ENCODE measurements at places on chromosomes 11 and 22. TPM values are rescaled to one million over a fixed set of nuclear protein-coding genes. Genes with fewer than 3 reads are reported as not detected.
A peak's percentile ranks its signal among the peaks of the same experiment; 100 is the strongest.

Gene FAT3
- total RNA-seq: 19.1 TPM

Gene OR52A1
- total RNA-seq: 0.09 TPM

Gene NAALAD2
- total RNA-seq: 1.8 TPM

Gene ALDH3B2
- not detected for total RNA-seq

Gene OR51B4
- total RNA-seq: not detected

Gene LSP1
- total RNA-seq: not detected

Gene MS4A7
- total RNA-seq: not detected

DNA sequence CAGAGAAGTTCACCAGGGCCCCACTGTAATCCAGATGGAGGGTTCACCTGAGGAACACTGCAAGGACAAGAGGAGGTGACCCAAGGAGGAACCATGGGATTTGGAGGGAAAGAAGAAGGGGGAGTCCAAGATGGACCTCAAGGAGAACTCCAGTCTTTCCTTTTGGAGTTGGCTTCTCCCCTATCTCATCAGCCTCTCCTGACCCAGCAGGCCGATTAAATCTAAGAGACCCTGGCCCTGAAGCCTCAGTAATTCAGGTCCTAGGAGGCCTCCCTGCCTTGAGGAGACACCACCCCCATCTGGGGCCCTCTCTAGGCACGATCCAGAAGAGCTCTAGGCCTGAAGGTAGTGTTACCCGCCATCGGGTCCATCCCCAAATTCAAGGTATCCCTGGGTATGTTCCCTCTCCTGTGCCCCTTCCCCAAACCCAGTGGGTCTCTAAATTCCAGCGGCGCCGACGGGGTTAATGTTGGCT lies 15.1 kb upstream of the DGKZ start:
- H3K4me1 ChIP-seq: peaks cover 3% of the 10 kb centered on the region
- H3K4me3 ChIP-seq: peak overlapping the region; percentile 66
- no peak for DNase-seq
- H3K27me3 ChIP-seq: peaks cover 22% of the 10 kb centered on the region
- H3K27ac ChIP-seq: no peak overlapping the region

DNA sequence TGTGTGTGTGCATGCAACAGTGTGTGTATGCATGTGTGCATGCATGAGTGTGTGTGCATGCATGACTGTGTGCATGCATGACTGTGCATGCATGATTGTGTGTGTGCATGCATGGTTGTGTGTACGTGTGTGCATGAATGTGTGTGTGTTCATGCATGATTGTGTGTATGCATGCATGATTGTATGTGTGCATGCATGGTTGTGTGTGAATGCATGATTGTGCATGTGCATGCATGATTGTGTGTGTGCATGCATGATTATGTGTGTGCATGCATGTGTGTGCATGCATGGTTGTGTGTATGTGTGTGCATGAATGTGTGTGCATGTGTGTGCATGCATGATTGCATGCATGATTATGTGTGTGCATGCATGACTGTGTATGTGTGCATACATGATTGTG lies 1052.0 kb downstream of the TBC1D22A start:
- no peaks in the 10 kb centered on the region for H3K27me3 ChIP-seq
- H3K36me3 ChIP-seq: 0 out of 2 replicates have a peak, but pooled peaks cover 3% of the 10 kb centered on the region
- no peak for DNase-seq
- H3K27ac ChIP-seq: no peak overlapping the region

DNA sequence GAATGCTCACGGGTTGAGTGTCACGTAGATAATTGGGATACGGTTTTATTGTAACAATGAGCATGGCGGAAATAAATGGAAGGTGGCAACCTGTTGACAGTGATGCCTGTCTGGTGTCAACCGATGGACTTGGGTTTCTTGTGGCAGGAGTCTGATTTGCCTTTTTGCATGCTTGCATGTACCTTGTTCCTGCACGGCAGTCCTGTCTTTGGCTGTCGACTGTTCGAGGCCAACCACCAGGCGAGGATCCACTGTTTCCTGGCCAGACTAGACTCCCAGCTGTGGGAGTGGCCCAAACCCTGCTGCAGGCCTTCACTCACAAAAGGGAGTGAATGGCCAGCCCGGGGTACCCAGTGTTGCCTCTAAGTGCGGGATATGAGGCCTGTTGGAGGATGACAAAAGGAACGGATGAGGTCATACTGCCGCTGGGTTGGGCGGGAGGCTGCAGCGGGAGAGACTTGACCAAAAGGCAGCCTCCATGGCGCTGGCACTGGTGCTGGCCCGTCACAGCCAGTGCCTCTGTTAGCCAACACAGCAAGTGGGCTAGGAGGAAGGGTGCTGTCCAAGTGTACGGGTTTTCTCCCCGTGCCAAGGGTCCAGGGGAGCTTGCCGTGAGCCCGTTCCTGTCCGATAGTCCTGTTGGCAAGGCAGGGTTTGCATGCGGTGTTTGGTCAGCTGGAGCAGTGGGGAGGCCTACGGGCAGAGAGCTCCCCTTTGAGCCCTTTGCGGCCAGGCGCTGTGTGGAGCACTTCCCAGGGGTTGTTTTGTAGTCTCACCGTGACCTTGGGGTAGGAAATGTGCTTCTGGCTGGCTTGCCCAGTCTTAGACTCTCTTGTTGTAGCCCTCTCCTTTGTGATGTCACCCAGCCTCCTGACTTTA lies 974 bp downstream of the DGCR8 start:
- H3K4me3 ChIP-seq: peak overlapping the region; percentile 92
- peaks cover 2% of the 10 kb centered on the region for H3K4me1 ChIP-seq
- H3K36me3 ChIP-seq: peaks cover 11% of the 10 kb centered on the region
- H3K27ac ChIP-seq: peak overlapping the region; percentile 70
- DNase-seq: peak; percentile 56

- no peak overlapping the region for H3K4me3 ChIP-seq
- no peak overlapping the region for H3K27ac ChIP-seq
- H3K27me3 ChIP-seq: no peaks in the 10 kb centered on the region
Observed at GRCh38 chr11:4851033-4851432, 2.0 kb upstream of the OR51S1 start.

GRCh38 chr22:50700387-50701075 lies 27.9 kb downstream of the SHANK3 start:
- no peaks in the 10 kb centered on the region for H3K4me1 ChIP-seq
- H3K4me3 ChIP-seq: no peak overlapping the region
- H3K27ac ChIP-seq: no peak overlapping the region
- DNase-seq: no peak
- peaks cover 4% of the 10 kb centered on the region for H3K36me3 ChIP-seq

- H3K27ac ChIP-seq: no peak overlapping the region
- no peaks in the 10 kb centered on the region for H3K36me3 ChIP-seq
- H3K4me3 ChIP-seq: no peak overlapping the region
- H3K27me3 ChIP-seq: no peaks in the 10 kb centered on the region
- no peak for DNase-seq
Observed at GRCh38 chr11:43963279-43963620, 20.8 kb downstream of the C11orf96 start.

DNA sequence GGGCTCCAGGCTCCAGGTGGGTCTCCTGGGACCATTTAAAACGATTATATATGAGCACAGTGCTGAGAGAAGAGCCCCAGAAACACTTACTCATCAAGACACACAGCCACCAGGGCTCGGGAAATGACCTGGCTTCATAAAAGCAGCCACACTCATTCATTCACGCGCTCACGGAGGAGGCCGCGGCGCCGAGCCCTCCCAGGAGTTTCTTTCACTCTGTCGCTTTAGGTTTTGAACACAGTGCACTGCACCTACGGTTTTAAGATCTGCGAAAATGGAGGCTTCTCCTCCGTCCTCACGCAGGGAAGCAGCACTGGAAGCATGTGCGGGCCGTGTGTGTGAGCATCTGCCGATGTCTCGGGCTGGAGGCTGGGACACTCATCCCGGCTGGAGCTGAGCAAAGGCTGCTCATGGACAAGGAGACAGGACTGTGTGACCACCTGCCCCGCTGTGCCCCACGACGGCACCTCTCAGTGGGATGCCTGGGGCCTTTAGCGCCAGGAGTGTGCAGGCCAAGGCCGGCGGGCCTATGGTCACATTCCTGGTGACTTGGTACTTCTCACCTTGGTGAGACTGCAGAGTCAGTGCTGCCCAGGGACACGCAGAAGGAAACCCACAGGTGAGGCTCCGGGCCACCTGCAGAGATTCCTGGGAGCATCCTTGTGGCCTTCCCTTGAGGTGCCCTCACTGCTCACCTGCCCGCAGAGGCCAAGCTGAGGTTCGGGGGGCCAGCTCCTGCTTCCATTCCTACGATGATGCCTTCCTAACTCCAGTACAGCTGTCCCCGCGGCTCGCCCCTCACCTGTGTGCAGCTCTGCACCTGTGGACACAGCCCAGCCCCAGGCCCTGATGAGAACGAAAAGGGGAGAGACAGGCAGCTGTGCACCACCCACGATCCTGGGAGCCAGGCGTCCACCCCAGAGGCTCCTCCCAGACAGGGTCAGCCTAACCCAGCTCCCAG lies 872.0 kb downstream of the BRD1 start:
- DNase-seq: peak; percentile 14
- no peaks in the 10 kb centered on the region for H3K36me3 ChIP-seq
- H3K4me1 ChIP-seq: no peaks in the 10 kb centered on the region
- no peak overlapping the region for H3K27ac ChIP-seq
- H3K27me3 ChIP-seq: no peaks in the 10 kb centered on the region

GRCh38 chr11:13261591-13262061 lies 16.0 kb upstream of the BMAL1 start:
- H3K4me1 ChIP-seq: peaks cover 10% of the 10 kb centered on the region
- H3K27me3 ChIP-seq: no peaks in the 10 kb centered on the region
- H3K27ac ChIP-seq: no peak overlapping the region
- no peaks in the 10 kb centered on the region for H3K36me3 ChIP-seq
- no peak for DNase-seq
- H3K4me3 ChIP-seq: no peak overlapping the region

GRCh38 chr11:9680028-9680427 lies 16.2 kb downstream of the SWAP70 start:
- H3K4me1 ChIP-seq: peaks cover 3% of the 10 kb centered on the region
- no peak for DNase-seq
- H3K4me3 ChIP-seq: no peak overlapping the region
- 0 out of 2 replicates have a peak, but pooled peaks cover 8% of the 10 kb centered on the region for H3K36me3 ChIP-seq

GRCh38 chr11:34158661-34159060 lies 53.2 kb downstream of the NAT10 start:
- DNase-seq: no peak
- no peaks in the 10 kb centered on the region for H3K4me1 ChIP-seq
- H3K27me3 ChIP-seq: no peaks in the 10 kb centered on the region
- no peak overlapping the region for H3K27ac ChIP-seq
- H3K36me3 ChIP-seq: no peaks in the 10 kb centered on the region
- no peak overlapping the region for H3K4me3 ChIP-seq

- peaks cover 7% of the 10 kb centered on the region for H3K4me1 ChIP-seq
- H3K27me3 ChIP-seq: no peaks in the 10 kb centered on the region
- H3K27ac ChIP-seq: no peak overlapping the region
- H3K36me3 ChIP-seq: no peaks in the 10 kb centered on the region
- no peak overlapping the region for H3K4me3 ChIP-seq
- no peak for DNase-seq
Observed at GRCh38 chr11:126637795-126638175, 282.3 kb downstream of the ST3GAL4 start.

DNA sequence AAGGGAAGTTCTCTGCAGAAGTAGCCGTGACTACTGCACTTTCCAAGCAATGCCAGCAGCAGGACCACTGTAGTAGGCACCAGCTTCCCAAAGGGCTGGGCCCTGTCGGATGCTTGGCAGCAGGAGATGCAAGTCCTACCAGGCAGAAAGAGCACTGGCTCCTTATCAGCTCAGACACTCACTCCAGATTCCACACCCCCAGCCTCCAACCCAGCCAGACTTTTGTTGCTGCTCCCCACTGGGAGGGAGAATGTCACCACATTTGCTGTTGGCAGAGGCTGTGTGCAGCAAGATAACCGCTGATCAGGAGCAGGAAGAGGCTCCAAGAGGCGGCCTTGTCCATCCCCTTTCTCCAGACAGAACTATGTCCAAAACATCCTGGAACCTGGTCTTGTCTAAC lies 118.7 kb downstream of the C11orf58 start:
- H3K27ac ChIP-seq: no peak overlapping the region
- no peaks in the 10 kb centered on the region for H3K27me3 ChIP-seq
- H3K36me3 ChIP-seq: peaks cover 19% of the 10 kb centered on the region
- H3K4me1 ChIP-seq: no peaks in the 10 kb centered on the region

DNA sequence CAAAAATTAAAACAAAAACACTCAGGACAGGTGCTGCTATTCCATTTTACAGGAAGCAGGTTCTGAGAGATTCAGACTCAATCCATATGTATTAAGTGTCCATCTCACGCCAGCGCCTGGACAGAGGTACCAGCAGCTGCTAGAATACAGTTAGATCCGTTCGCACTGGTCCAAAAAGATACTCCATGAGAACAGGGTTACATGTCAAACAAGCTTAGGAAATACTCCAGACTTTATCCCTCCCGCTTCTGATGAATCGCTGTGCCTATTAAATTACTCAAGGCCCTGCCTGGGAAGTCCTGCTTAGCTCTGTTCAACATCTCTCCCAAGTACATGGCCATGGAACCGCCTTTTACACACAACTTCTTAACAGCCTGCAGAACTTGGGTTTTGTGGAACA lies 50.2 kb upstream of the SLC35C1 start:
- H3K27ac ChIP-seq: no peak overlapping the region
- H3K4me1 ChIP-seq: no peaks in the 10 kb centered on the region

DNA sequence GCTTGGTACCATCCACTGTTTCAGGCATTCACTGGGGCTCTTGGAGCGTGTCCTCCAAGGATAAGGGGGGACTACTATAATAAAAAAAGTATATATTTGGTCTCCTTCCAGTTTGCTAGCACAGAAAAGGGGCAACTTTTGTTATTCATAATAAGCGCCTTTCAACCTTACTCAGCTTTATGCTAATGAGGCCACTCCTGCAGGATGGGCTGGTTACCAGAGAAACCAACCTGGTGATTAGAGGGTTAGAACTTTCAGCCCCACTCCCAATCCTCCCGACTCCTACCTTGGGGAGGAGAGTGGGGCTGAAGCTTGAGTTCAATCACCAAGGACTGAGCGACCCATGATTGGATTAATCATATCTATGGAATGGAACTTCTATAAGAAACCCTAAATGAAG lies 31.8 kb downstream of the PPFIBP2 start:
- no peaks in the 10 kb centered on the region for H3K27me3 ChIP-seq
- no peak for DNase-seq
- peaks cover 7% of the 10 kb centered on the region for H3K4me1 ChIP-seq
- H3K4me3 ChIP-seq: no peak overlapping the region

- no peak overlapping the region for H3K27ac ChIP-seq
- H3K27me3 ChIP-seq: no peaks in the 10 kb centered on the region
- no peaks in the 10 kb centered on the region for H3K4me1 ChIP-seq
- no peak overlapping the region for H3K4me3 ChIP-seq
- DNase-seq: no peak
- no peaks in the 10 kb centered on the region for H3K36me3 ChIP-seq
Observed at GRCh38 chr11:16001899-16002426, 354.4 kb downstream of the SOX6 start.

GRCh38 chr11:13094930-13095687 lies 86.0 kb downstream of the RASSF10 start:
- no peak overlapping the region for H3K4me3 ChIP-seq
- H3K4me1 ChIP-seq: no peaks in the 10 kb centered on the region
- H3K27ac ChIP-seq: no peak overlapping the region
- no peaks in the 10 kb centered on the region for H3K27me3 ChIP-seq
- DNase-seq: no peak

DNA sequence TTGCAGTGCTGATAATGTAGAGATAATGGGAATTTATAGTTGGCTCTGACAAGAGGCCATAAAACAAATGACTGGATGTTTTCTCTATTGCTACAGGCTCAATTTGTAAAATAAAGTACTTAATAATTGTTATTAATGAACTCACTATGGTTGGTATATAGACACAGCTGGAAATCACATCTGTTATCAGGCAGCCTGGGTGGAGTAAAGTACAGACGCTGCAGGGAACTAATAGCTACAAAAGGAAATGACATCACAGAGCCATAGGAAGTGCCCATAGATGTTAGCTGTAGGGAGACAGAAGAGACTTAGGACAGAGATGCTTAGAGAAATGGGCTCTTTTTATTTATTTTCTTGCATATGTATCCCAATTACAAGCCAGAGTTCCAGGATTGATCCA lies 81.0 kb upstream of the SNX19 start:
- H3K27me3 ChIP-seq: no peaks in the 10 kb centered on the region
- no peak overlapping the region for H3K27ac ChIP-seq
- no peaks in the 10 kb centered on the region for H3K4me1 ChIP-seq
- DNase-seq: no peak
- no peaks in the 10 kb centered on the region for H3K36me3 ChIP-seq
